ENCODE measurements at places on chromosomes 4 and X.

DNA sequence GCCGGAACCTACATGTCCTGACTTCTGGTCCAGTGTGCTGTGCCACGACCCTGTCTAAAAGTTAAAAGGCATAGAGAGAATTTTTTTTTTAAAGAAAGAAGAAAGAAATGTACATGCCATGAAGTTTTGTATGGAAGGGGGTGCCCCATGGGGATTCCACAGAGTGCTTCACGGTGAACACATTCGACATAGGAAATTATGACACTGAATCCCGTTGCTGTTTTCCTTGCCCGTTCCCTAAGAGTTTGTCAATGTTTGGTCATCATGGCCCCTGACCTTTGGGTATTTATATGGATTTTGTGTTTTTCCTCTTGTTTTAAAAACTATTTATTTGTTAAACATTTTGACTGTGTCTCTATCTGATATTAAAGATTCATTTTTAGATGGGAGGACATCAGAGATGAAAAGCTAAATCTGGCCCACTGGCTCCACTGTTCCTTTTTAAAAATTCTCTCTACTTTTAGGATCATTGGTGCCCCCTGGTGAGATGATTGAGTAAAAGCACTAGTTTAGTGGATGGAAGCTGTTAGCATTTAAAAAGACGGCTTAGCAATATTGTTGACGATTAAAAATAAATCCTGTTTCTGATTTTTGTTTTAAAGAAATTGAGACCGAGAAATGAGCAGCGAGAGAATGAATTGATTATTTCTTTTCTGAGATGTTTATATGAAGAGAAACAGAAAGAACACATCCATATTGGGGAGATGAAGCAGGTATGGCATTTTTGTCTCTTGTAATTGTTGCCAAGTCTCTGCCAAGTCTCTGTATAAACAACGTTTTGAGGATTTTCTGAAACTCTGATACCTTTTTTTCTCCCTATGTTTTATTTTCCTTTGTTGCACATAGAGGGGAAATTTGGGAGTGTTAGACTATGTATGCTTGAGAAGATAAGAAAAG lies 75.0 kb downstream of the PTTG2 start:
- DNase-seq: no peak

DNA sequence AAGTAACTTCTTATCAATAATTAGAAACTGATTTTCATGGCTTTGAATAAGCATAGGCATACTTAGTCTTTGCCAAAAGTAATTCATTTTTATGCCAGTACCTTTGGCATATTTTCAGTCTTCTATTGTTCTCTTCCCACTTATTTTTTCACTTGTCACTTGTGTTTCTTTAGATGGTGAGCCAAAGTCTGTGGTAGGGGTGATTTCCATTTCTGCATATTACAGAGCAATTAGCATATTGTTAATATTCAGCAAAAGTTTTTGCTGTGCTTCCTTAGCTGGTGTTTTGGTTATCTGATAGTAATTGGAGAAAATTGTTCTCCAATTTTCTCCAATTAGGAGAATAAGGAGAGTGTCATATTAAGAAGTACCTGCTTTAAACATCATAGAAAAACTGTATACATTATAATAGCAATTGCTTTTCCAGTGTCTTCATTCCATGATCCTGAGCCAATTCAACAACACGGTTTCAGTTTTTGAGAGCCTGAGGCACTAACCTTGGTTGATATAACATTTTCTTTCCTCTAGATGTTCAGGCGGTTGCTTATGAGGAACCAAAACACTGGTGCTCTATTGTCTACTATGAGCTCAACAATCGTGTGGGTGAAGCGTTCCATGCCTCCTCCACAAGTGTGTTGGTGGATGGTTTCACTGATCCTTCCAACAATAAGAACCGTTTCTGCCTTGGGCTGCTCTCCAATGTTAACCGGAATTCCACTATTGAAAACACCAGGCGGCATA lies 64.7 kb downstream of the SMAD1 start:
- no peak for DNase-seq

- no peak for DNase-seq
Observed at GRCh38 chrX:1442016-1442665, 10.6 kb downstream of the ASMTL start.

DNA sequence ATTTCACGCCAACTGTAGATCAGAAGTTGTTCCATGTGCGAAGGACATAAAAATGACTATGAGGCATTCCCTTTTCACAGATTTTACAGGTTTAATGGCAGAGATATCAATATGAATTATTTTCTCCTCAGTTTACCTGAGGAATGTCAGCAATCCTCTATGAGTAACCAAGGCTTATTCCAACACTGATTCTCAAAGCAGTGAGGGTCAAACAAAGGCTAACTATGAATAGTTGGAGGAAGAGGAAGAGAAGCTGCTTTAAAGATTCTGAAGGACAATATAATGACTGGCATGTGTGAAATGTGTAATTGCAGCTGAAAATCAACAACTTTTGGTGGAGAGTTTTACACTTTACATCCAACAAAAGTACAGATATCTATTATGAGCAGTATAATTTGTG lies 29.1 kb downstream of the NAF1 start:
- DNase-seq: no peak

GRCh38 chrX:40310447-40310846 lies 212.7 kb upstream of the BCOR start:
- no peak for DNase-seq

DNA sequence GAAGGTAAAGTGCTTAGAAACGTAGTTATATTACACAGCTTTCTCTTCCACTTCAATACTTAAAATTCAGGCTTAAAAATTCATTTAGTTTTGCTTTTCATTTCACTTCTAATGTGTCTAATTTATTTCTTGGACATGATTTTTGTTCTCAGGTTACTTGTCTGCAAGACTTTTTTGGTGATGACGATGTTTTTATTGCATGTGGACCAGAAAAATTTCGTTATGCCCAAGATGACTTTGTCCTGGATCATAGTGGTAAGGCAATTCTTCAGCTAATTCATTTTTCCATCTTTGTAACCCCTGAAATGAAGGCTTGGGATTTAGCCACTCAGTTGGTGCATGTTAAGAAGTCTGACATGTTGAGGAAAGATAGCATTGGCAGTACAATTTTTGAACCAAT lies 114.7 kb downstream of the DCLK2 start:
- no peak for DNase-seq

DNA sequence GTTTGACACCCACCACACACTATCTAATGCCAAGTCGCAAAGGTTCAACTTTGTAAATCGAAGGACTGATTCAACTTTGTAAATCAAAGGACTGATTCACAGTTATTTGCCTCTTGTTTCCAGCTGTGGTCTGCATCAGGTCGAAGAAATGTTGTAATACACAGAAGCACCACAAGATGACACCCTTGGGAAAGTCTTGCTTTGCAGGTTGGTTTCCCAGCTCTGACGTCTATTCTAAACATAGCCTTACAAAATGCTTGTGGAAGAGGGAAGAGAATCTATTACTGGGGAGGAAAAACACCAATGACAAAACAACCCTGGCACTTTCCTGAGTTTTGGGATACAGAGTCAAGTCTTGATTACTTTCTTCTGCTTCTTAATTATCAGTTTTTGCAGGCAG lies 35.3 kb downstream of the SUPT20HL1 start:
- peak; percentile 28 for DNase-seq

DNA sequence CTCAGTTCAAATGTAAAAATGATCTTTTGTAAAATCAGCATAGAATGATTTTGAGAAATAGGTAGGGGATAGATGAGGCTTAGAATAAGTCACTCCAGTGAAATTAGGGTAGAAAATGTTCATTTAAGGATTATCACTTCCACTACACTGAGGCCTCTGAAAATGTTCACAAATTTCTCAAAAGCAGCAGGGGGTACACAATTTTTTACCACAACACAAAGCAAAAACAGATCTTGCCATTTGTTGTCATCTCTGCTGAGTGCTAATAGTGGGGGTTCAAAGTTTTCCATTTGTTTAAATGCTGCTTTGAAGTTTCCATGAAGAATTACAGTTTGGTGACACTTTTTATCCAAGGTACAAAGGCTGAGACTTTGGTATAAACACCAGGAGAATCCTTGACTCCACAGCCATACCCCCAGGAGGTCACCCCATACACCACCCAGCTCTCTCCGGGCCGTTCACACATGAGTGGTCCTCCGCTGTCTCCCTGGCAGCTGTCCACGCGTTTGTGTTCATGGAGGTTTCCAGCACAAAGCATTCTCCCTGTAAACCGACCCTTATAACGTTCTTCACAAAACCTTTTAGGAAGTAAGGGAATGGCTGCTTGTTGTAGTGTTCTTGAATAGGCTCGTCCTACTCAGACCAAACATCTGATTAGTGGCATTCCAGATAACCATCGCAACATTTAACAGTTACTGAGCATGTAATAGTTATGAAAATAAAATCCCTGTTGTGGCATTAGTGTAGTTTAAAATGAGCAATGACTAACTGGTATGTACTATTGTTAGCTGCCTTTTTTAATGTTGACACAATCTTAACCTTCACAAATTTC lies 71.0 kb downstream of the PRSS12 start:
- no peak for DNase-seq

DNA sequence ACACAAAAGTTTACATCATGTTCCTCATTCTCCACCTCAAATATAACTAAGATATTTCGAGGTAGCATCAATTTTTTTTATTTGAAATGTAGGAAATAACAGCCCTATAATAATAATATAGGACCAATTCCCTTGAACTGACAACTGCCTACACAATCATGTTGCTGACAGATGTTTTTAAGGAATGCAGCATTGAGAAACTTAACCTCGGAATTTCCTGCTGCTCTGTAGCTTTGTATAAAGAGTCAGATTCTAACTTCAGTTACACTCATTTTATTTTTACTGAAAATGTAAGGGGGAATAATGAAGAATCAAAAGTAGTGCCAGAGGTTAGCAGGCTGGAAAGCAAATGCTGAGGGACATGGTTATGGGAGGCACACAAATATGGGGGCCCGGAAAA lies 235.8 kb downstream of the RBMX2 start:
- no peak for DNase-seq

- DNase-seq: no peak
Observed at GRCh38 chrX:5852941-5853340, 375.7 kb downstream of the NLGN4X start.

- no peak for DNase-seq
Observed at GRCh38 chr4:41281038-41281634, 24.4 kb downstream of the UCHL1 start.

DNA sequence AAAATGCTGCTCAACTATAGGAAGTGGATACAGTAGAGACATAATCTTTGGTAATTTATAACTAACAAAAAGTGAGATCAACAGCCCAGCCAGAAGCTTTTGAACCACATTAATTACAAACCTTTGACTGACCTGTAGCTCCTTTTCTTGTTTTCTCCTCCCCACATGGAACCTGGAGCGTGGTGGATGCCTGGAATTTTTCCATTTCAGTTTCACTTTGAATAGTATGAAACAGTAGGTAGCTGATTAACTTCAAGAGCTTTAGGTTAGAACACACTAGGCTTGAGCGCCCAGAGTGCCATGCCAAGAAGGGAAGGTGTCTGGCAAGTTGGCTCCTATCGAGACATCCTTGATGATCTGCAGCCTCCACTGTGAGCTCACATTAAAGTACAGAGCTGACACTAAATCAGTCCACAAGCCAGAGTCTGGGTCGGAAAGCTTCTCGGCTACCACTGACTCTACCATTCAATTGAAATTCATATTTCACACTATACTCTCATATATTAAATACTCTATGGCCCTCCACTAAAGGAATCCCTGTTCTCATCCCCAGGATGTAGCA lies 143.4 kb downstream of the GLRA2 start:
- no peak for DNase-seq

DNA sequence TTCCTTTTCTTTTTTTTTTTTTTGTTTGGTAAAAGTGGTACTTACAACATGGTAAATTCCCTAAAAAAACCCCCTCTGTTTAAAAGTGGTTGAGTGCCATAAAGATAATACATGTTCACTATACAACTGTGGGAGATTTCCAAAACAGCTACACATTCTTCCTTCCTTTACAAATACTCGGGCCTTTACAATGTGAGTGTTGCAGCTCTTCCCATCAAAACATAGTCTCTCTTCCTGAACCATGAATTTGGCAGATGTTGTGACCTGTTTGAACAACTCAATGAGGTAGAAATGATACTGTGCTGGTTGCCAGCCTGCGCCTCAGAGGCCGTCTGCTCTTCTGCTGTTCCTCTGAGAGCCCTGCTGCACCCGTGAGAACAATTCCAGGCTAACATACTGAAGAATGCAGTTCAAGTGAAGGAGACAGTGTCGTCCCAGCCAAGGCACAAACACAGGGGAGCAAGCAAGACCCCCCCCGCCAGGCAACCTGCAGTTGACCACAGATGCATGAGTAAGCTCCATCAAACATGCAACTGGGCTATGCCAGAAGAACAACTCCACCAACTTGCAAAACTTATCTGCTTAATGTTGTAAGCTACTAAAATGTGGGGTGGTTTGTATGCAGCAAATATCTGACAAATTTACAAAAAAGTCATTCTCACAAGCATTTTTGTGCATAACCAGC lies 645.0 kb downstream of the PCDH7 start:
- DNase-seq: no peak

GRCh38 chr4:181051931-181052330 lies 1191.3 kb upstream of the TENM3 start:
- no peak for DNase-seq

DNA sequence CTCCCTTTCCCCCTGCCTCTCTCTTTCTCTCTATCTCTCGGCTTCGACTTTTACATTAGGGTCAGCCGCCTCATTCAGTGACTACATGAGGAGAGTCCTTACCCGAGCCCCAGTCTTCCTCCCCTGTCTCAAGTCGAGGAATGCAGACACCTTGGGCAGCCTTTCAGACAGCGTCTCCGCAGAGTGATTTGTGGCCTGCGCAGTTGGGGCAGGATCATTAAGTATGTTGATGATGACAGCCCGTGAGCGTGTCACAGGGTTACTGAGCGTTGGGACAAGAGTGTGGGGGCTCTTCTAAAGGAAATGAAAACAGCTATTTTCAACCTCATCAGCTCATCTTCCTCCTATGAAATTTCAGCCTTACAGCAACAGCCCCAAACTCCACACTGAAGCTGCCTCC lies 312.1 kb upstream of the GATB start:
- no peak for DNase-seq
